Stimulated activated CD8-positive, alpha-beta memory T cell treated with anti-CD3 and anti-CD28 coated beads, Interleukin-4, amount 100 ng/mL, for 4 hours (primary cell): ENCODE measurements at places on chromosomes 13 and 19.

GRCh38 chr13:38854226-38854625 is 136.4 kb downstream of the STOML3 start:
- DNase-seq, result no peak

DNA sequence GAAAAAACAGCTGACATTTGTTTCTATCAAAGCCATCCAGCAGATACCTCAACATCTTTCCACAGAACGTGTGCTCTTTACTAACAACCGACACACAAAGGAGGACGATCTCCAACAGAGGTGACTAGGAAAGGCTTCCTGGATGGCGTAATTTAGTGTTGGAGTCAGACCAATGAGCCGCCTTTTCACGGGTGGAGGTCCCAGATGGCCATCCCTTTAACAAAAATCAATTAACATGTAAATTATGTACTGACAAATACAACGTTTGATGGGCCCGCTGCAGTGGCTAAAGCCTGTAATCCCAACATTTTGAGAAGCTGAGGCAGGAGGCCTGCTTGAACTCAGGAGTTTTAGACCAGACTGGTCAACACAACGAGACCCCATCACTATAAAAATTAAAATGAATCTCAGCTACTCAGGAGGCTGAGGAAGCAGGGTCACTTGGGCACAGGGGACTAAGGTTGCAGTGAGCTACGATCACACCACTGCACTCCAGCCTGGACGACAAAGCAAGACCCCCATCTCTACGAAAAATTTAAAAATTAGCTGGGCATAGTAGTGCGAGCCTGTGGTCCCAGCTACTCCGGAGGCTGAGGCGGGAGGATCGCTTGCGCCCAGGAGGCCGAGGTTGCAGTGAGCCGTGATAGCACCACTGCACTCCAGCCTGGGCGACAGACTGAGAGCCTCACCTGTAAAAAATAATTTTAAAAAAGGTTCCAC is 1.2 kb upstream of the DPY19L3 start:
- DNase-seq, result no peak

GRCh38 chr13:98050041-98050466 is 92.8 kb upstream of the FARP1 start:
- no peak for DNase-seq

GRCh38 chr13:71464686-71465085 is 402.3 kb downstream of the DACH1 start:
- no peak for DNase-seq
